NCI-H146 (cell line): ENCODE measurements at places on chromosomes 2 and 18.

GRCh38 chr2:192035731-192036442 lies 158.8 kb downstream of the TMEFF2 start:
- DNase-seq: peak; percentile 3

DNA sequence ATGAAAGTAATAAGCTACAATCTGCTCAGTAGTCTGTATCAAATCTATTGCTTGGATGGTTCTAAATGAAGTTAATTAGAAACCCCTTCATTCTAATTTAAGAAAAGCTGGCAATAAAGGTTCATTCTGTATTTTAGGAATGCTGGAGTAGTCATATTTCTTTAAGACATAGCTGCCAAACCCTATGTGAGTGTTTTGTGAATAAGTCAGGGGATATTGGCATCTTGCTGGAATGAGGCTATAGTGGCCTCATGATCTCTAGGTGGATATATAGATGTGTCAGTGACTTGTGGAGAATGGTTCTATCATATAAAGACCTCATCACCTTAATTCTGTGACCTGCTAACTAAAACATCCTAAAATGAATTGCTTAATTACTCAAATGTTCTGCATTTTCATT lies 196.3 kb downstream of the PDE1A start:
- DNase-seq: no peak

- no peak for DNase-seq
These were observed 100.7 kb downstream of the GALNT13 start for GRCh38 chr2:153972412-153972811.

GRCh38 chr2:105125920-105126319 lies 88.1 kb downstream of the MRPS9 start:
- DNase-seq: no peak

DNA sequence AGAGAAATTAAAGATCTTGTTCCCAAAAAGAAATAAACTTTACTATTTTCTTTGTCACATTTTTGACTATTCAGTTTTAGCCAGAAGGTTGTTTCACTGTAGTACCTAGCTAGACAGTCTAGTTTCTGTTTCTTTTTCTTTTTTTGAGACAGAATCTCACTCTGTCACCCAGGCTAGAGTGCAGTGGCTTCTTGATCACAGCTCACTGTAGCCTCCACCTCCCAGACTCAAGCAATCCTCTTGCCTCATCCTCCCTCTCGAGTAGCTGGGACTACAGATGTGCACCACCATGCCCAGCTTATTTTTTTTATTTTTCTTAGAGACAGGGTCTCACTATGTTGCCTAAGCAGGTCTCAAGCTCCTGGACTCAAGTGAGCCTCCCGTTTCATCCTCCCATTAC lies 2.2 kb downstream of the RBM45 start:
- DNase-seq: no peak

- no peak for DNase-seq
These were observed 10.4 kb downstream of the FIGLA start for GRCh38 chr2:70779911-70780545.

GRCh38 chr18:34050661-34051060 lies 174.1 kb downstream of the NOL4 start:
- no peak for DNase-seq

DNA sequence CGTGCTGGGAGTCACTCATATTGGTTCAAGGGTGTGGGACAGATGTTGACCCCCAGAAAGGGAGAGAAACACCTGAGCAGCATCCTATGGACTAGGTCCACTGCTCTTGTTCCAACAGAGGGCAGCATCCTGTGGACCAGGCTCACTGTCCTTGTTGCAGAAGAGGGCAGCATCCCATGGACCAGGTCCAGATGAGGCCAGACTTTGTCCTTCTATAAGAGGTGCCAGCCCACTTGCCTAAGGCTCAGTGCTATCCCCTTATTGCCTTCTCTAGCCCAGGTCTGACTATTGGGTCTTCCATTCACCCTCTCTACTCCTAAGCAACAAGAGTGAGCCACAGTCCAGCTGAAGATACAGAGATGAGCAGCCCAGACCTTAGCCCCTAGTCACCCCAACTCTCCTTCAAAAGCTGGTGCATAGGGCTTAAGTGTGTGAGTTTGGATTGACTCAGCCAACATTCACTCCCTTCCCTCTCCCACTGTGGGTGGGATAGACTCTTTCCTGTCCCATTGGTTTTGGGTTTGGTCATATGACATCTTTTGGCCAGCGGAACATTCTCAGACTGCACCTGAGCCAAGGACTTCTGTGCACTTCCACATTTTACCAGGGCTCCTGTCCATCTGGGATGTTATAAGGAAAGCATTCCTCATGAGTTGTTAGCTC lies 132.4 kb upstream of the GPC1 start:
- DNase-seq: no peak

DNA sequence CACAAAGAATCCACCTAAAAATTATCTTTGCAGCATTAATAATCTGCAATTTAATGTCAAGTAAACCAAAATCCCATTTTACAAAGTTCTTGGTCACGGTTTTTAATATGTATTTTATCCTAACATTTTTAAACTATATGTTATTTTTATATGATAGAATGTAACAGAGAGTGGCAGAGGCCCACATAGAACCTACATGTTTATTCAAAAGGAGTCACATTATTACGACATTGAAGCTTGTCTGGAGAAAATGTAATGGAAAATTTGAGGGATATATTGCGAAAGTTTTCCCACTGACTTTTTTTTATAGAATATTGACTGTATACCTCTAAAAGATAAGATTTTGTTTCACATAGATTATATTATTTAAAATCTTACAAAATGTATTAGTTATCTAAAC lies 89.7 kb upstream of the COL3A1 start:
- DNase-seq: no peak

DNA sequence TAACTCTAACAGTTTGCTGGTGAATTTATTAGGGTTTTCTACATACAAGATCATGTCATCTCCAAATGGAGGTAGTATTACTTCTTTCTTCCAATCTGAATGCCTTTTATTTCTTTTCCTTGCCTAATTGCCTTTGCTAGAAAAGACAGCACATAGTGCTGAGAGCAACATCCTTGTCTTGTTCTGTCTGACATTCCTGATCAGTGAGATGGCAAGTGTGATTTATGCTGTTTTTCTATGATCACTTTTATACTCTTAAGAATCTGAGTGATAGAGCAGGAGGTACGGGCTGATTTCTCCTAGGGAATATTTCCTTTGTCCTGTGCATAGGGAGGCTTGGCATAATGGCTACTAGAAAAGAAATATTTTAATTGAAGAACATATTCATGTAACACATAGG lies 17.3 kb downstream of the LYPD6B start:
- no peak for DNase-seq

- no peak for DNase-seq
These were observed 16.7 kb upstream of the FOSL2 start for GRCh38 chr2:28375742-28376631.

- DNase-seq: no peak
These were observed 164.5 kb downstream of the CERS6 start for GRCh38 chr2:168620554-168620953.

DNA sequence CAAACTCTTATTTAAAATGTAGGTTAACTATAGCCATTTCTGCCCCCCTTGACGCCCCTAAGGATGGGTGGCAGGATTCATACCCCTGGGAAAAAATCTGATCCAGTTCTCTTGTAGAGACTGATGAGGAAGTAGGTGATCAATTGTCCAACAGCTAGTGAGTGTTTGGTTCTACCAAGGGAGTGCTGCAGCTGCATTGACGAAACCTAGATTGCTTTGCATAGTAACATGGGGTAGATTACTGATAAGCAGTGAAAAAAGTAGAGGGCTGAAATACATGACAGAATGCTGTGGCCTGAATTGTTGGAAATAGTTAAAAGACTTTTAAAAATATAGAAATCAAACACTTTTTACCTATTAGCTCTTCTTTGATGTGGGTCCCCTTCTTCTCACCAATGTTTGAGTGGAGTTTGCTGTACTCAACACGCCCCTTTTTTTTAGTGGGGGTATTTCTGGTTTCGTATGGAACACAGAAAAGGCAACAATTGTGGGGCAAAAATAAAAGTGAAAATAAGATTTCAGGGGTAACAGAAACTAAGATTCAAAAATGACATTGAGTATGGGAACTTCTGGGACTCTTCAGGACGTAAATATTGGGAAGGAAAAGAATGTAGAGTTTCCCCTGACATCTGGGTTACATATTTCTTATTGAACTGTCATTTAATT lies 66.2 kb downstream of the MAIP1 start:
- DNase-seq: no peak

DNA sequence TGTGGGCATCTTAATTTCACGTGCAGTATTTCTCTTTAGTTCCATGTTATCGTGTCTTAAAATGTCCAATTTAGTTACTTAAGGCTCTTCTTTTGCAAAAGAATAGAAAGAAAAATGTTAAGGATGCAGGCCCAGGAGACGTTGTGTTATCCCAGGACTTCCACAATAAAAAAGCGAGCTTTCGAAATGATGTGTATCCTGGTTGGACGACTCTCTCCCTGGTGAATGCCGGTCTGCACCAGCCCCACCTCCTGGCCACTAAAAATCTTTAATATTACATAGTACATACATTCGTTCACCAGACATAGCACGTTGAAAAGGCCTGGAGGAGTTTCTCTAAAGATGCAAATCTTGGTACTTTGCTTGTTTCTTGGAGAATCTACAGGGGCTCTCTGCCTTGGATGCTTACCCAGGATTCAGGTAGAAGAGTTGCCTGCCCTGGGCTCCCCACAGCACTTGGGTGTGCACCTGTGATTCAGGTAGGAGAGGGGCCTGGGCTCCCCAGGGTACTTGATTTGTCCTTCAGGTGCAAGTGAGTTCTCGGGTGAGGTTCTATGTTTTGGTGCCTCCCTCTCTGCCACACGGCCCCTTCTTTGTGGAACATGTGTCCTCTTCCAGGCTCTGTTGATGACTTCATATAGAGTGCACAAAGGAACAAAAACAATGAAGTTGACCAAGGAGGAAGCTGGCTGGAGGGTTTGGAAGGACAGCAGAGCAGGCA lies 26.6 kb downstream of the TWIST2 start:
- DNase-seq: no peak

GRCh38 chr2:237968048-237968862 lies 1.4 kb downstream of the UBE2F start:
- no peak for DNase-seq

GRCh38 chr2:237662671-237663093 lies 35.3 kb downstream of the LRRFIP1 start:
- peak; percentile 92 for DNase-seq

- DNase-seq: peak; percentile 79
These were observed 640 bp downstream of the ROCK2 start for GRCh38 chr2:11343650-11344341.

- no peak for DNase-seq
These were observed 48.7 kb downstream of the SERTAD2 start for GRCh38 chr2:64605026-64605471.

- DNase-seq: peak; percentile 21
These were observed 35.9 kb downstream of the PTGR3 start for GRCh38 chr18:75173125-75173432.

- DNase-seq: no peak
These were observed 105.4 kb upstream of the MMADHC start for GRCh38 chr2:149692961-149693396.

DNA sequence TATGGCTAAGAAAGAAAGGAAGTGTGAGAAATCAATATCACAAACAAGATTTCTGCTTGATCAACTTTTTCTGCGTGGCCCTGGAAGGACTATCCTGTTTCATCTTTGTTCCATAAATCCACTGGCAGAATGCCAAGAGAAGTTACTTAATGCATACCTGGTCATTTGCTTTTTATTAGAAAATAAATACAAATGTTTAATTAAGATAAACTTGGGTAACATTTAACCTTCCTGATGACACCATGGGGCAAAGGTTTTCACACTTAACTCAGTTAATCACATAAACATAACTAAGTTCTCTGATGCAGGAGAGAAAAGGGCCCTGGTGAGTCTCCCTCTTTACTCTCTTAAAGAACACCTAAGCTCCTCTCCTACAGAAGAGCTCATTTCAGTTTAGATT lies 203.3 kb downstream of the AFF3 start:
- peak; percentile 41 for DNase-seq

- no peak for DNase-seq
These were observed 525.2 kb downstream of the TNS1 start for GRCh38 chr2:217477583-217477982.

GRCh38 chr2:74919827-74920226 lies 38.6 kb upstream of the POLE4 start:
- DNase-seq: peak; percentile 79

- DNase-seq: peak; percentile 65
These were observed 47.0 kb downstream of the TNFRSF11A start for GRCh38 chr18:62372156-62372555.

DNA sequence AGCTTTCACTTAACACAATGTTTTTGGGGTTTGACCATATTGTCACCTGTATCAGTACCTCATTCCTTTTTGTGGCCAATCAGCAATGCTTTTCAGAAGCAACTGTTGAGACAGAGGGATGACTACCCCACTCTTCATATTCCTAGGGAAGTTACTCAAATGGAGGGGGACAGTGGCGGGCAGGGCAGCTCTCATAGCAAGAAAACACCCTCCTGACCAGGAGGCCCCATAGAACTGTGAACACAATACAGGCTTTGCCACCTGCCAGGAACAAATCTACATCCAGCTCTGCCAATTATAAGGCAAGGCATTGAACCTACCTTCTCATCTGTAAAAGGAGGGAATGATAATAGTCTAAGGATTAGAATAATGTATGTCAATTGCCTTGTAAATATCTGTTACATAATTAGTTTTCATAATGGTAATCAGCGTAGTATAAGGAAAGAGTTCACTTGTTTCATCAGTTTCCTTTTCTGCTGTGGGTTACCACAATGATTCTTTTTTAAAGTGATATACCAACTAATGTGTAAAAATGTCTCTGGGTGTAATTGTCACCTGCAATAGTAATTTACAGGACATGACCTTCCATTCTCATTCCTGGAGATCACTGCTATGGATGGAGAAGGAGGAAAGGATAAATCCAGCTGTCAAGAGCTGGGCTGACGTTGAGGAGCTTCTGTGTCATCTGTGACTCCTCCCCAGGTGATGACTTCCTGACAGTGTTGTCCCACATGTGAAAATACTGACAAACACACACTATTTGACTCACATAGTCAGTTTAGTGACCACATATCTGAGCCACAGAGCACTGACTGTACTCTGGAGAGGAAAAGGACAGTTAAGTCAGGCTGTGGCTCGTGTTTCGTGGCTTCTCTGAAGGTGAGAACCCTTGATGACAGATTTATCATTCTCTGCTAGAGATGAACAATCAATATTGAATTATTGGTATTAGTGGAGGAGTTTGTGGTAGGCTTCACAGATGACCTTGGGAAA lies 13.5 kb downstream of the ALPK2 start:
- no peak for DNase-seq

DNA sequence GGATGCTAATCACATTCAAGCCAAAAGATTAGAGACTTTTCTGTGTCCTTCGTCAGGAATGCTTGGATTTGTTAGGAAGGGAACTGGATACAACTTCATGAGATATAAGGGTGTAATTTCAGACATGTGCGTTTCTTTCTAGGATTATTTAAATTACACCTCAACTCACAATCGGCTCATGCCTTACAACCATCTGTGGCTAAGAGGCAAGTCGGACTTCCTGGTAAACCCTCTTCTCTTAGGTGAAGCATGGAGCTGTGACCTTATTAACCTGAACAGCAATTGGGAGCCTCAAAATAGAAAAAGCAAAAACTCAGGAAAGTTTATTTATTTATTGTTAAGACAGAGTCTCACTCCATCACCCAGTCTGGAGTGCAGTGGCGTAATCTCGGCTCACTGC lies 61.8 kb downstream of the SEMA4F start:
- DNase-seq: peak; percentile 36
